ENCODE measurements at places on chromosomes 16 and 17. TPM values are rescaled to one million over a fixed set of nuclear protein-coding genes. Genes with fewer than 3 reads are reported as not detected.

DNA sequence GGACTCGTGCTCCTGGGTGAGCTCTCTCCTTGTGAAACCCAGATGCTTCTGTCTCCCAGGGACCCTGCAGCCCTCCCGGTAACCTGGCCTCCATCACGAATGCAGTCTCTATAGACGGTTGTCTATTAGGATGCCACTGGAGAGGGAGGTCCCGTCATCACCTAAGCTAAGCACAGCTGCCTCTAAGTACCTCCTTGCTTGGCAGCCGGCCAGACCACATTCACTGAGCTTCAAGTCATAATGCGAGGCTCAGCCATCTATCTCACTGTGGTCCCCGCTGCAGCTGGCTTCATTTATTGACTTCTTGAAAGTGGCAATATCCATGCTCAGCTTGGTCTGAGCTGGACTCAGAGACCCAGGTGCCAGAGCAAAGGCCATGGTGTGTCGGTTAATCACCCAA, 74.5 kb upstream of the HSBP1 start:
- peak; percentile 24 for DNase-seq

GRCh38 chr17:44630703-44631102, 25.6 kb upstream of the MEIOC start:
- no peak for DNase-seq

- peak; percentile 99 for DNase-seq
Observed at GRCh38 chr17:42561897-42562387, at the start of gene COASY. TSS of gene COASY (plus strand) at chr17:42562148. CDS start at chr17:42562623, 475 bp downstream.

The POLR3K gene
- polyA plus RNA-seq = 27.6 TPM

The CNEP1R1 gene
- 3.7 TPM for polyA plus RNA-seq

DNA sequence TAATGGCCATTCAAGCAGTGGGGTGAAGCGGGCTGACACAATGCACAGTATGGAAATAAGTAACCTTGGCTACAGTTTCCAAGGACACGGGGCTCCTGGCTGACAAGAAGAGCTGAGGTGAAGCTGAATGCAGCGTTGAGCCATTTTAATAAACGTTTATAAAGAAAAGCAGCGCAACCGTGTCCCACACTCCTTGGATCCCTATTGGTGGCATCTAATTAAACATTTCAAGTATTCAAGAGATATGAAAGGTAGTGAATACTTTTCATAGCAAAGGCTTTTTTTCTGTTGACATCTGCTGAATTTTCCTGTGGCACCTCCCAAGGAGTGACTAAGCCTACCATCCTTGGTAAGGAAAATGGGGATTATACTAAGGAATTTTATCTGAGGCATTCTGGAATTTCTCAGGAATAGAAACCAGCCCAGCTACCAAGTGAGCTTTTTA, 26.5 kb downstream of the DUSP14 start:
- peak; percentile 52 for DNase-seq

DNA sequence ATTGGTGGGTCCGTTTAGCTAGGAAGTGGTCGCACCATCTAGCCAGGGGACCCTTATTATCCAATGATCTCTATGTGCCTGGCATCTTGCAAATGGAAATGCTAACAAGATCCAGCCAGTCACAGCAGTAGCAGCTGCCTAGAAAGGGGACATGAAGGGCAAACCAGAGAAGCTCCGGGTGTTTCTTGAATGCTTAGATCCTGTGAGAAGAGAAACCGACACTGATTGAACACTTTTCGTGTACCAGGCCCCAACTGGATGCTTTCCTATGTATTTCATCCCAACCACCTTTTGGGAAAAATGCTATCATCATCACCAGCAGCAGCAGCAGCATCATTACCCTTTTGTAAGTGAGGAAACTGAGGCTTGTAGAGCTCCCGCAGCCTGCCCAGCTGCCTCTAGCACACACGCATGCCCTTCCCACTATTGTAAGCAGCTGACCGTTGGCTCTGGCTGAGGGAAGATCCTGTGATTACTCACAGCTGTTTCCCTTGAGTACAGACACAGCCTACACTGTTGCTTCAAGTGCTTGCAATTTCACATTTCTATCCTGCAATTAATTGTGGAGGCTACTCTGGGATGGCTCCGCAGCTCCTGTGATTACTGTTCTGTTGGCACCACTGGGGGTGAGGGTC, 180.7 kb upstream of the CACNG5 start:
- DNase-seq = peak; percentile 64

The MPHOSPH6 gene
- polyA plus RNA-seq = 21.9 TPM

DNA sequence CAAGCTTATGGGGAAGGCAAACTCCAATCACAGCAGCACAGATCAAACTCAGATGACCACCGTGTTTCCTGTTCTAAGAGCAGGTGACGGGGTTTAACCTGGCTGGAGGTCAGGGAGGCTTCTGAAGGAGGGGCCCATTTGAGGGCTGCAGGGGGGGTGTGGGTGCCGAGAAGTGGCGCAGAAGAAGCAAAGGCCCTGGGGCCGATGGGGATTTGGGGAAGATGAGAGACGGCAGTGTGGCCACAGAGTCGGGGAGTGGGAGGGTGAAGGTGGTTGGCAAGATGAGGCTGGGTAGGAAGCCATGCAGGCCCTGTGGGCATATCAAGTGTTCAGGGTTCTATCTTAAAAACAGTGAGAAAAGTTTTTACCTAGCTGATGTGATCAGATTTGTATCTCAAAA, 122.9 kb downstream of the CLEC16A start:
- no peak for DNase-seq

DNA sequence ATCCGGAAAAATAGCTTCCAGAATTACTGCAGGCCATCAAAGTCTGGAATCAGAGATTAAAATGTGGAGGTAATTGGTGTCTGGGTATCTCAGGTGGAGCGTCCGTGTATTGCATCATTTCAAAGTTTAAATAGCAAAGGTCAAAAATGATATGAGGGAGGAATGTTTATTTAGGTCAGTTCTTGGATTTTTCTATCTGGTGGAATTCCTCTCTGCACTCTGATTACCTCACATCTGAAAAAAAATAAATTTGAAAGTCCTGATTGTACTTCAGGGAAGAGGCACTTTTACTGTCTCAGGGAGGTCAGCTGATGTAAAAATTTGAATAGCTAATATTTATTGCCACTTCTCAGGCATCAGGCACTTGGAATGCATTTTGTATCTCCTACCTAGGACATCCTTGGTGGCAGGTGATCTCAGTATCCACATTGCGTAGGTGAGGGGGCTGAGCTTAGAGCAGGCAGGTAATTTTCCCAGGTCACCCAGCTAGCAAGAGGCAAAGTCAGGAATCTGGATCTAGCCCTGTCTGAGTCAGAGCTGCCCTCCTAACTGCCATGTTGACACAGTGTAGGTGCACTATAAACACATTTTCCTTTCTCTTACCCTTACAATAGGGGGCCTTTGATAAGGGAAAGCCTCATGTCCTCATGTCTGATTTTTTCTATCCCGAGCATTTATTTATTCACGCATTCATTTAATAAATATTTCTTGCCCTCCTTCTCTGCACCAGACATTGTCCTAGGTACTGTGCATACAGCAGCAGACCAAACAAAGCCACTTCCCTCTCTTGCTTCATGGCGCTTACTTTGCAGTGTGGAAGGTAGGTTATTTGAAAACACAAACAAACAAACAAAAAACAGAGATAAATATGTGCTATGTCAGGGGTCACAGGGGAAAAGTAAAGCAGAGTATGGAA, 454.3 kb downstream of the HAPSTR1 start:
- no peak for DNase-seq

GRCh38 chr17:8326511-8327302, 12.9 kb upstream of the ODF4 start:
- DNase-seq = no peak

- DNase-seq = no peak
Observed at GRCh38 chr16:79366635-79367034, 233.9 kb downstream of the MAF start.

GRCh38 chr17:27457360-27457715, 1.1 kb downstream of the KSR1 start:
- peak; percentile 54 for DNase-seq

GRCh38 chr16:67148656-67149275, 2.0 kb downstream of the B3GNT9 start:
- DNase-seq = no peak

The TMEM238L gene
- not detected for polyA plus RNA-seq

GRCh38 chr17:74623693-74624093, at the start of gene CD300E:
TSS of gene CD300E (minus strand) at chr17:74623738. CDS start at chr17:74623621, 117 bp downstream.
- no peak for DNase-seq

The KRTAP1-3 gene
- not detected for polyA plus RNA-seq

DNA sequence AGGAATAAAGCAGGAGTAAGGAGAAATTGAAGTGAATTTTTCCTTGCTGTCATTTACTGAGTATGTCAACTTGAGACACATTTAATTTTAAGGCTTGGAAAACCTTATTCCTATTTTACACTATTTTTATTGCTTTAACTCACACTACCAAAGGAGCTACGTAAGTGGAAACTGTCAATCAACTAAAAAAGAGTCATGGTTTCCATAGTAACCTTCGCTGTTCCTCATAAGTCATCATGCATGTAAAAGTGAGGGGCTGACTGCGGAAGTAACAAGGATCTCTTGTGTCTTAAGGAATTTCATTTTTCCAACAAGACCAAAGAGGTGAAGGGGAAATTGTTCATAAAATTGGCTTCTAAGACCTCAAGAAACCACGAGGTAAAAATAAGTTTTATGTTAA, 516.2 kb upstream of the CA10 start:
- DNase-seq = peak; percentile 73

DNA sequence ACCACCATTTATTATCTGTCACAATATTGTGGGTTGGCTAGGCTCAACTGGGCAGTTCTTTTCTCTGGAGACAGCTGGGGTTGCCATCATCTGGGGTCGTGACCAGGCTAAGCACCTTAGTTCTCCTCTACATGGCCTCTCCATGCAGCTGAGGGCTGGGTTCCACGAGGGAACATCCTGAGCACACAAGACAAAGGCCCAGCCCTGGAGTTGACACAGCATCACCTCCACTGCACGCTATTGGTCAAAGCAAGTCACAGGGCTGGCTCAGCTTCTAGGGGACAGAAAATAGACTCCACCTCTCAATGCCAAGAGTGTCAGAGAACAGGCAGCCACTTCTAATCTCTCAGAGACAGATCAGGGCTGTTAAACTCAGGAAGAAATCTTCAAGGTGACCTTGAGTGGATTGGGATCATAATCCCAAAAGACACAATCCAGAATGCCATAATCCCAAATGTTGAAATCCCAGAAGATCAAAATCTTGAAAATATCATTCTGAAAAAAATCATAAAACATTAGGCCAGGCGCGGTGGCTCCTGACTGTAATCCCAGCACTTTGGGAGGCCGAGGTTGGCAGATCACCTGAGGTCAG, 13.0 kb upstream of the USP10 start:
- DNase-seq = no peak

The OSGIN1 gene
- polyA plus RNA-seq = 2.9 TPM

DNA sequence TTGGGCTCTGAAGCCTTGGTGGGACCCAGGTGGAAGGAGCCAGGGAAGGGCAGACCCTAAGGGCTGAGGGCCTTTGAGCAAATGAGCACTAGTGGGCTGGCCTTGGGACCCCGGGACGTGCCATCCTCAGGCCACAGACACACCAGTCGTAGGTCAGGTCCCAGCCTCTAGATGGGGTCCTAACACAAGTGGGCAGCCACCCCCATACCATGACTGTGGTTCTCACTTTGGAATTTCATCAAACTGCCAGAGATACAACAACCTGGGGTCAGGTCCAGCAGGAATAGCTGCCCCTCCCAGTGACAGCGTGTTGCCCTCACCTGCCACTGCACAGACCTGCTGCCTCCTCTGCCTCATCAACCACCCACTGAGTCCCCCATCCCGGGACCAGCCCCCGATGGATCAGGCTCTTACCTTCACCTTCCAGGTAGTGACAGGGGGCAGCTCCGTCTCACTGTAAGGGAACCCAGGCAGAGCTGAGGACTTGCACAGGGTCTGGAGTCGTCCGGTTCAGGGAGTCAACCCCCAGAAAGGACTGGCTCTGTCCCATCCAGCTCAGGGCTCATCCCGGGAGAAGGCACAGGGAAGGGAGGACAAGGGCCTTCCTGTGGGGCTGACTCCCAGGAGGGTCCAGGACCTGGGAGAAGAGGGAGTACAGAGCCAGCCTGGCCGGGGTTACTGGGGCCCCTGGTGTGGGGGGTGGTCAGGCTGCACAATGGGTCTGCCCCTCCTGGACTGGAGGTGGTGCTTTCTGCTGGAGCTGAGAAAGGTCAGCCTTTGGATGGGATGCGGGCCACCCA, 40.0 kb downstream of the LGALS9 start:
- DNase-seq = no peak

- DNase-seq = no peak
Observed at GRCh38 chr16:55444754-55445485, 34.1 kb upstream of the MMP2 start.

The CHST5 gene
- polyA plus RNA-seq = 0.49 TPM

The IL17C gene
- not detected for polyA plus RNA-seq

- no peak for DNase-seq
Observed at GRCh38 chr17:57391857-57392471, 135.6 kb downstream of the MSI2 start.

- no peak for DNase-seq
Observed at GRCh38 chr17:39081851-39082250, 69.6 kb downstream of the PLXDC1 start.

The UMOD gene
- not detected for polyA plus RNA-seq

DNA sequence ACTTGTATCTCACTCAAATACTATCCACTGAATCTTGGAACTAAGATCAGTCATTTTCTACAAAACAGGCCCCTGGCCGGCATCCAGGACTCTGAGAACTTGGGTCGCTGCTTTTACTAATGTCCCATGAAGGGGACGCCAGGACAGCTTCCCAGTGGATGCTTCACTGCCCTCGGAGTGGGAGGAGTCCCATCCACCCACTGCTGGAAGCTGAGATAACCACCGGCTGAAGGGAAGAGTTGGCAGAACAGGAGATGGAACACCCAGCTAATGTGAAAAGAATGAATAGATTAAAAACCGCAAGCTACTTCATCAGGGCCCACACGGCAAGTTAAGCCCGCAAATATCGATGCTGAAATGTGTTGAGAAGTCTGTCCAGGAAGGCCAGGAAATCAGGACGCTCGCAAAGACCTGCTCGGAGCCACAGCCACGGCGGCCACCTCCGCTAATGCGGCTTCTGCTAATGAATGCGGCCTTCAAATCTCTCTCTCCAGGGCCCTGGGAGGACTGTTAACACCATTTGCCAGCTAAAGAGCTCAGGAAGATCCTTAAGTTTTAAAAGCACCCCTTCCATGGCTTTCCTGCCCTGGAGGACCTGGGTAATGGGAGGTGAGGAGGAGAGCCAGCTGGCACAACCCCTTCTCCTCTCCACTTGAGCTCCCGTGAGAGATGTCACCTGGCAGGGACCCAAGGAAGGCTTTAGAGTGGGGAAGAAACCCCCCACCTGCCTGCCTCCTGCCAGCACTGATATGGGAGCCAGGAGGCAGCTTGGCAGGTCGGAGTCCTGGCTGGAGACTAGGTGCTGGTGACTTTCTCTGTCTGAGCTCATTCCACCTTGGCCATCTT, 226.6 kb upstream of the RPL38 start:
- DNase-seq = no peak

The CHP2 gene
- polyA plus RNA-seq = 0.22 TPM

The AGRP gene
- polyA plus RNA-seq = 0.49 TPM

DNA sequence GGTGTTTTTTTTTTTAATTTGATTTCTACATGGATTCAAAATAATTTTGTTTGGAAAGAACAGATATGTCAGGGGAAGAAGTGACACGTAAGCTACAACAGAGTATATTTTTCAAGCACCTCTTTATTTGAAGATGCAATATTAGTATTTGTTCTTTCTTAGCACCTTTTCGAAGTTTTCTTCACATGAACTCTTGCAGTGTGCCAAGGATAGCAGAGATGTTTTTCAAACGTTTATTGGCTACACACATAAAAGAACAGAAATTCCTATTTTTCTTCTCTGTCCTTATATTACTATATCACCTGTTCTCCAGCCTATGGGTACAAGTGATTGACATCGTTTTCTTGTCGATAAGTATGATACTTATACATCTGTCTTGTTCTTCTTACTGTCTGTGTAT, 192.7 kb upstream of the TBX2 start:
- DNase-seq = no peak

GRCh38 chr16:89805136-89805905, 11.1 kb downstream of the FANCA start:
- peak; percentile 56 for DNase-seq
